ENCODE measurements at places on chromosomes 7 and 10.

GRCh38 chr7:45978010-45978681 is 57.1 kb upstream of the IGFBP3 start:
- peak; percentile 86 for DNase-seq

GRCh38 chr10:2981361-2981801 is 86.0 kb upstream of the PFKP start:
- DNase-seq, result no peak

DNA sequence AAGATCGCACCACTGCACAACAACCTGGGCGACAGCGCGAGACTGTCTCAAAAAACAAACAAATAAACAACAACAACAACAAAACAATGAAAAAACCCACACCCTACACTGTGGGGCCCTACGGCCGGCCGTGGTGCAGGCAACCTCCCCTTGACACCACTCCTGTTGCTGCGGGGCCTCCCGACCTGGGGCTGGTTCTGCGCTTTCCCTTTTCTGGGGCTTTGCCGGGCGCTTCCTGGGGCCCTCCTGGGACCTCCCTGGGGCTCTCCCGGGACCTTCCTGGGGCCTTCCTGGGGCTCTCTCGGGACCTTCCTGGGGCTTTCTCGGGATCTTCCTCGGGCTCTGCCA is 46.6 kb downstream of the INSIG1 start:
- no peak for DNase-seq

DNA sequence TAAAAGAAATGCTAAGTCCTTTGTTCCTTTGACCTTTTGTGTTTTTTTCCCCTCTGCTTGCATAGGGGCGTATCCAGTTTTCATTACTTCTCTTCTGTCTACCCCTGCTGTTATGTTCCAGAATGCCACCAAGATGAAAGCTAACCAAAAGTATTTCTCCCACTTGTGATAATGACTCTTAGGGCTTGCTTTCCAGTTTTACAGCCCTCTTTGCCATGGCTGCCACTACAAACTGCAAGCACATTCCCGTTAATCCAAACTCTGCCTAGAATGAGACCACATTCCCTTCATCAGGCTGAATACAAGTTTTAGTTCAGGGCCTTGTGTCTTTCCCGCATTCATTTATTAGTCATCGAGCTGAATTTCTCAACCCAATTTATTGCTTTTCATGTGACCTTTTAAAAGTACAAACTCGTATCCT is 23.6 kb upstream of the CD36 start:
- DNase-seq, result no peak

GRCh38 chr7:128010391-128011127 is 20.7 kb downstream of the LRRC4 start:
- no peak for DNase-seq

- DNase-seq, result no peak
Observed at GRCh38 chr10:71573562-71574518, 145.7 kb downstream of the C10orf105 start.

- DNase-seq, result no peak
Observed at GRCh38 chr7:91692800-91693199, 187.7 kb downstream of the MTERF1 start.

DNA sequence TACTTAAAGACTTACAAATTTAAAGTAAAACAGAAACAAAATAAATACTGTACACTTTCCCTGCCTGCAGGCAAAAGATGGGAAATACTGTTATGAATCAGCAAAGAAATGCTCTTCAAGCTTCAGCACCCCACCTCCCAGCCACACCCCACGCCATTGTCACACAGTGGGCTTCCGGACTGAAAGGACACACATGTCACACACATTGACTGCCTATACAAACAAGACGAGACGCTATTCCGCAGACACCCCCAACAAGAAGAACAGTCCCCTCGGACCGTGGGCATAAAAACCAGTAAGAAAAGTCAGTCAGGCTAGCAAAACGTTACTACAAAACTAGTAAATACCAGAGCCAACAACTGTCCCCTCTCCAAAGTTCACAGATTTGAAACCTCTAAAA is 22.2 kb upstream of the PARP12 start:
- no peak for DNase-seq

- DNase-seq, result no peak
Observed at GRCh38 chr7:117118579-117119180, 165.4 kb downstream of the ST7 start.

DNA sequence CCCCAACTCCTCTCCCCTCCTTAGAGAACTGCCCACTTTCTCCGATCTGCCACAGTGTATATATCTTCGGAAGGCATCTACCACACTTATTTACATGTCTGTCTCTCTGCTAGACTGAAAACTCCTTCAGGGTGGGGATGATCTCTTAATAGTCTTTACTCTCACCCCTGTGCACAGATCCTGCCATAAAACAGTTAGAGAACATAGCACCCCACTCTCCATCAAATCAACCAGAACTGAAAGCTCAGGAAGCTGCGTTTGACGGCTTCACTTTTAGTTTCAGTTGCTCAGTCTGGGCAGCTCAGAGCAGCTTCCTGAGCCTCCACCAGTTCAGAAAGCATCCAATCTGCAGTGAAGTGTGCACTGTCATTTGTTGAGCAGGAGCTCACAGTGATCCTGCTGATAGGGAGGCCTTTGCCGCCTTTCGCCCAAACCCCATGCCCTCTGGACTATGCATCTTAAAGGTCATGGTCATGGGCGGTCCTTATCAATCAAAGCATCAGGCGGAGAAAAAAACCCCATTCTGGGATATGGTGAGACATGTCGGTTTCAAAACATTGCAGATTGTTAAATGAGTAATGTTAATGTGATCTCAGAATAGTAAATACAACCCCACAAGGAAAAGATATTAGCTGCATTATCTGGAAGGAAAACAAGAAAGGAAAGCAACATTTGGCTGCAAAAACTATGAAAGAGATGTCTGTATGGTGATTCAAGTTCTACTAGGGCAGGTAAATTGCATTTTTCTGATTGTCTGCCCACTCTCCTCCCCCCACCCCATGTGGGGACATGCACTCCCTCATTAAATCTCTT is 167.1 kb upstream of the ADO start:
- no peak for DNase-seq

DNA sequence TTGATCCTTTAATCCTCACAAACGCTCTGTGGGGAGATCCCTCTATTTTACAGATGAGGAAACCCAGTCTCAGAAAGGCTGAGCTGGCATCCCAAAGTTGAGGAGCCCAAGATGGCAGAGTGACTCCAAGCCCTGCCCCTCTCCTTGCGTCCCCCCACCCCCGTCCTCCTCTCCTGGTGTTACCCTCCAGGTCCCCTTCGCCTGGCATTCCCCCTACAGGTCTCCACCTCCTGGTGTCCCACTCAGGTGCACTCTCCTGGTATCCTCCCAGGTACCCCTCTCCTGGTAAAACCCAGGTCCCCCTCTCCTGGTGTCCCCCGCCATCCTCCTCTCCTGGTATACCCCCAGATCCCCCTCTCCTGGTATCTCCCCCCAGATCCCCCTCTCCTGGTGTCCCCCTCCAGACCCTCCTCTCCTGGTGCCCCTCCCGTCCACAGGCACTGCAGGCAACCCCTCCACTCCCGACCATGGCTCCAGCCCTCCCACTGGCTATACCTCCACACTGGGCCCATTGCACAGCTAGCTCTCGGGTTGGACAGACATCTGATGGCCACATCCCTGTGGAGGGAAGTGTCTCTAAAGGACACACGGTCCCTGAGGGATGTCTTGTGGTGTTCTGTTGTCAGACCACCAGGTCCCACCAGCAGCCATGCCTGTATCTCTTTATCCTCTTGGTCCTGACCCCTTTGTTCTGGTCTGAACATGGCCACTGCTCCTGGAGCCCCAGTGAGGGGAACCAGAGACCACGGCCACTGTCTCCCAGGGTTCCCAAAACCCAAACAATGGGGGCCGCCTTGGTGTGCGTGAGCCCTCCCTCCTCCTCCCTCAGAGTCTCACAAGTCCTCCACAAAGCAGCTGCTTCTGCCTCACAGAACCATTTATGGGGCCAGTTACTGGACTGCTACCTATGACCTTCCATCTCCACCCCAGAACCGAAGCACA is 37.2 kb downstream of the CALML3 start:
- DNase-seq, result no peak

DNA sequence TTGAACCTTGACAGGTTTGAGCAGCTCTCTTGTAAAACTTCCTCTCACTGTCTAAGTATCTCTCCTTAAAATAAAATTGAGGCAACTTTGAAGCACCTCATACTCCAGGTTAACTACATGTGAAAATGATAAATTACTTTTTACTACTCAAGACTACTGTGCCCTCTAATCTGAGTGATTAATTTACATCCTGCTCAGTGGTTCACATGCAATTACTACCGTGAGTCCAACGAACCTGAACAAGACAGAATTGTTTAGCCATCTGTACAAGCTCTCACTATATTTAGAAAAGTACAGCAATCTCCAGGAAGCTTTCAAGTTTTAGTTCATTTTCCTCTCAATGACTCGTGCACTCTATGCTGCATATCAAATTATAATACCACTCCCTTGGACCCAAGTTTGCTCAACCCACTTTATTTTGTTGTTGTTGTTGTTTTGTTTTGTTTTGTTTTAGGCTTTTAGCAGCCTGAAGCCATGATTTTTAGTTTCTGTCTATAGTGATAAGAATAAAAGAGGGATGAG is 21.2 kb downstream of the PDE1C start:
- no peak for DNase-seq

- no peak for DNase-seq
Observed at GRCh38 chr7:95469187-95469586, 16.6 kb upstream of the ASB4 start.

DNA sequence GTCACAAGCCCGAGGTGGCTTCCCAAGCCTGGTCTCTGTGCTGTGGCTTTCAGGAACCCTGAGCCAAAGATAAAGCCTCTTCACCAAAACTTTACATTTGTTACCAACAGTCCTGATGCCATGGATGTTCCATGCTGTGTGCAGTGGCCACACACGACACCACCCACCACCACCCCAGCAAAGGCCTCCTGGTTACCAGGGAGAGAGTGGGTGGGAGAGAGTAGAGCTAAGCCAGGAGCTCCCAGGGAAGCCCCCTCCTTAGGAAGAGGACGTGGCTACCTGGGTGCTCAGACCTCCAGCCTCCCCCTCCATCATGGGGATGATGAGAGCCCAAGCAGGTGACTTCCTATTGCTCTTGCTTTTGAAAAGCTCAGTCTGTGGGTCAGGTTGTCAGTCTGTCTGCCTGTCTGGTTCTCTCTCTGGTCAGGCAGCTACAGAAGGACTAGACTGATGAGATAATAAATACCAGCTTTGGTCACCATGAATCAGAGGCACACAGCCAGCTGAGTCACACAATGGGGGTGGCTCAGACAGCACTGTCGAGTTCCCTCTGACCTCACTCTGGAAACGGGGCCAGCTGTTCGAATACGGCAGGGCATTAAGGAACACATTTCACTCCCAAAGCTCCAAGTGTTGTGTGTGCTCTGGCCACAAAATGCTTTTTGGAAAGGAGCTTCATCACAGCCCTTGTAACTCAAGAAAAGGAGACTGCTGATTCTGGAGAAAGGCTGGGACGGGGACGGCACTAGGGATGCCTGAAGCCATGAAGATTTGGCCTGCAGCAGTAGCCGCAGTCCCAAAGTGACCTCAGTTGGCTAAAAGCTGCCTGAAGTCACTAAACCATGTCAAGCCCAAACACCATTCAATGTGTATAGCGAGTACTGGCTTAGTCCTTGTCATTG is 166.0 kb downstream of the FANK1 start:
- DNase-seq, result peak; percentile 90

DNA sequence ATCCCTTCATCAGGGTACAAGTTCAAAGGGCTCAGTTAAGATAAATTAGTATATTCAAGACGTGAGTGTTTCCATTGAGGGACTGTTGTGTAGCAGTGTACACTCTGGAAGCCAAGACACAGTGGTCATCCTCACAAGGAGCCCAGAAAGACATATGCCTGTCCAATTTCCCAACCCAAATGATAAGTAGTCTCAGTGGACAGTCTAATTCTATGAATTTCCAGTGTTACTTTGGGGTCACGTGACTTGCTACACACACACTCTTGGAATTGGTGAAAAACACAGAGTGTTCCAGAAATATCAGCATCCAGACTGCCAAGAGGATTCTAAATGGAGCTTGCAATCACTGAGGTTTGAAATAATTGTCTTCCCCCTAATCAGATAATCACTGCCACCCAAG is 365.1 kb downstream of the WDR11 start:
- DNase-seq, result no peak

GRCh38 chr7:8065356-8065813 is 96.8 kb downstream of the GLCCI1 start:
- peak; percentile 22 for DNase-seq

- DNase-seq, result no peak
Observed at GRCh38 chr7:80583901-80584300, 54.5 kb upstream of the CD36 start.

- no peak for DNase-seq
Observed at GRCh38 chr7:24709051-24709450, 48.2 kb downstream of the GSDME start.

All from AG09319 (cell line).